ENCODE measurements at places on chromosomes 16 and 17.

DNA sequence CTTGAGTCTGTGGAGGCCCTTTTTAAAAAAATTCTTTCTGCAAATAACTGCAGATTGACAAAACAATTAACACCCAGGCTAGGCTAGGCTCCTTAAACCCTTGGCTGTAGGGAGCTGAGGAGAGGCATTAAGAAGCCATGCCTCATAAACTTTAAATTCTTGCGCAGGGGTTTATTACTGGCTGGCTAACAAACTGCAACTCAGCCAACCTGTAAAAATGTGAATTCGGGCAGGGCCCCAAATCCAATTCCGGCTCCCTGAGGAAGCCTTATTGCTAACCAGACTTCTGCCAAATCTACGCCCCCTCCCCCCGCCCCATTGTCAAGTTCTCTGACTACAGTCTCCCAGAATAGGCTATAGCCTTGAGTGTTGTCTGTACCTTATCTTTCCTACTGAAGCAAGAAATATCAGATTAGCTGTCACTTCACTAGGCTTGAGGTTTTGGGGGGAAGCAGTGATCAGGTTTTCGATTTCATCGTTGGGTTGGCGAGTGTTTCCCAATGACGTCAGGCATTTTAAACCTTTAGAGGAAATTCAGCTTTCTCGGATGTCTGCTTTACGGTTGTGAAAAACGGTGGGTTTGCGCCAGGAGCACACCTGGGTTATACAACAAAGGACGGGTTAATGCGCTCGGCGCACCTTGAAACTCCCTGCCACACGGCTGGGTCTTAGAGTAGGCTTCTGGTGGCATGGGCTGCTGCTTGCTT lies 2.0 kb downstream of the CDH3 start:
- no peak for DNase-seq

GRCh38 chr16:69340095-69340644 lies 598 bp downstream of the NIP7 start:
- no peak for DNase-seq

GRCh38 chr17:28849281-28849680 lies 5.5 kb upstream of the ERAL1 start:
- no peak for DNase-seq

DNA sequence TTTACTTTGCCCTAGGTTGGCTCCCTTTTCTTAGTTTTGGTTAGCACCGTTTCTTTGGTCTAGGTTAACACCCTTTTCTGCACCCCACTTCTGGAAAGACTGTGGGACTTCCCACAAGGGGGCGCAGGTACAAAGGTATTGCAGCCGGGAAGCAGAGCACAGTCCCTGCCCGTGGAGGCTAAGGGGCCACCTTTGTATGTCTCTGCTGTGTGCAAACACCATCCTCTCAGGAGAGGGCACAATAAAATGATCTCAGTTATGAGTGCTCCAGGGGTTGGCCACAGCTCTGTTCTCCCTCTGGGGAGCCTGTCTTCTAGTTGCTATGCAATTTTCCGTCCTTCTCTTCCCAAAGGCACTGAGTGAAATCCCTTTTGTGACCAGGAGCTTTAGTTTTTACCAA lies 28.4 kb upstream of the TMC5 start:
- no peak for DNase-seq

- no peak for DNase-seq
These were observed 428.7 kb downstream of the CNTNAP4 start for GRCh38 chr16:76705892-76706291.

DNA sequence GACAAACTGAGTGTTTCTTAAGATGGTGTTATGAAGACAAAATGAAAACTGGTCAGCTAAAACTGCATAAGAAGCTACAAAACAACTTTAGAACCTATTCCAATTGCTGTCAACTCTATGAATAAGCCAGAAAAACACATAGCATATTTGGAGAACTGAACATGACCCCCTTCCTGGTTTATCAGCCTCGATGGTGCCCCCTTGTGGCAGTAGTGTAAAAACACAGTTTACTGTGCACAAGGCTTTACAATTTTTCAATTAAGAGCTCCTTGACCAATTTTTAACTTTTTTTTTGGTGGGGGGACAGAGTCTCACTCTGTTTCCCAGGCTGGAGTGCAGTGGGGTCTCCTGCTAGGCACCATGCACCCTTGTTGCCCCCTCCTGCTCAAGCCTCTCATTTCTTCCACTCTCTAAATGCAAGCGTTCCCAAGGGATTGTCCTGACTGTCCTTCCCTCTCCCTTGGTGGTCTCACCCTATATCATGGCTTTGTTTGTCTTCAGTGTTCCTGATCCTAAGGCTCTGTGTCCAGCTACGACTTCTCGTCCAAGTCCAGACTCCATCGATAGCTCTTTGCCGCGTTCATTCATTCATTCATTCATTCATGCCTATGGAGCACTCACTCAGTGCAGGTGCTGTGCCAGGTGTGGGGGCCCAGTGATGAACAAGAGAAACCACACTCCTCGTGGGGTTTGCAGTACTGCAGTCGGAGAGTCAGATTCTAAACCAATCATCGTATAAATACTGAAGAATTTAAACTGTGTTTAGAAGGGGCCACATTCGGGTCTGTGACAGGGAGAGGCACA lies 7.5 kb downstream of the EIF1 start:
- DNase-seq, result no peak

DNA sequence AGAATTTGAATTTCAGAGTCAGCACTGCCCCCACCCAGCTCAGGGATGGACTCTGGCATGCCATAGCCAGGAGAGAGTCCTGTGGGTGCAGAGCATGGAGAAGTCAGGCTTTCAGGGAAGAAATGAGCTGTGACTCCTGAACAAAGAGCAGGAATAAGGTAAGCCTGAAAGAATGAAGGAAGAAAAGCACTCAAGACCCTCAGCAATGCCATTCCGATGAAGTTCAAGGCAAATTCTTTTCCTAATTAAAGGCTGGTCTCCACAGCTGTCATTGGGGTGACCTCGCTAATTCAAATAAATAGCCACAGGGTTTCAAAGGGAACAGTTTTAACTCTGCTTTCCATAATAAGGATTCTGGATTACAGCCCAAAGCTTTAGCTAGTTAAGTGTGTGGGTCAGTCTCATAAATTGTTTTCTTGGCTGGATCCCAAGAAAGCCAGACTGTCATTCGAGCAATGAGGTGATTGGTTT lies 31.7 kb downstream of the TOM1L2 start:
- DNase-seq, result no peak

GRCh38 chr16:20844588-20844987 lies 38.3 kb downstream of the REXO5 start:
- no peak for DNase-seq

DNA sequence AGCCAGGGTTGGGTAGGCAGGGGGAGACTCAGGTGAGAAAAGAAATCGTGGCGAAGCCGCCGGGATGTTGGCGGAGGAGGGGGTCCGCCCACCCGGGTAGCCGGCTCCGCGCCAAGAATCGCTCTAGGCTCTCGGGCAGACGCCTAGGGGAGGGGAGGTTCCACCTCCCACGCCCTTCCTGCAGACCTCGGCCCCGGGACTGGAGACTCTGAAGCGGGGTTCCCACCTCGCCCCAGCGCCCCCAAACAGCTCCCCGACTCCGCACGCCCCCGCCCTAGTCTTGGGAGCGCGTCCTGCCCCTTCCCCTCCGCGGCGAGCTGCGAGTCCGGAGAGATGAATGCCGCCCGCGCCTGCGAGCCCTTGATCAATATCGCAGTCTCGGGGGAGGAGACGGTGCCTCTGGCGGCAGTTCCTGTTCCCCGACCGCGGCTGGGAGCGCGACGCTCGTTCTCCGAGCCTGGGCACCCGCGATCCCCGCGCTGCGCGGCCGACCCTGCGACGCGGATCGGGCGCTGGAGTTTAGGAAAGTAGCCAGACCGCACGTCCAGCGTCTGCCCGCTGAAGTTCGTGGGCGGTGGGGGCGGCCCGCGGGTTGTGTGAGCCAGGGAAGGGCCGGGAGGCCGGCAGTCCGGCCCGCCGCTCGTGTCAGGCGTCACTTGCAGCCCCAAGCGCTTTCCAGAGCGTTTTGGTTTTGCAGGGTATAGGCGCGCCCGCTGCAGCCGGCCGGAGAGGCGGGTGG lies 790 bp downstream of the CRHR1 start:
- DNase-seq, result no peak

GRCh38 chr17:32111141-32111771 lies 31.0 kb upstream of the RHOT1 start:
- no peak for DNase-seq

DNA sequence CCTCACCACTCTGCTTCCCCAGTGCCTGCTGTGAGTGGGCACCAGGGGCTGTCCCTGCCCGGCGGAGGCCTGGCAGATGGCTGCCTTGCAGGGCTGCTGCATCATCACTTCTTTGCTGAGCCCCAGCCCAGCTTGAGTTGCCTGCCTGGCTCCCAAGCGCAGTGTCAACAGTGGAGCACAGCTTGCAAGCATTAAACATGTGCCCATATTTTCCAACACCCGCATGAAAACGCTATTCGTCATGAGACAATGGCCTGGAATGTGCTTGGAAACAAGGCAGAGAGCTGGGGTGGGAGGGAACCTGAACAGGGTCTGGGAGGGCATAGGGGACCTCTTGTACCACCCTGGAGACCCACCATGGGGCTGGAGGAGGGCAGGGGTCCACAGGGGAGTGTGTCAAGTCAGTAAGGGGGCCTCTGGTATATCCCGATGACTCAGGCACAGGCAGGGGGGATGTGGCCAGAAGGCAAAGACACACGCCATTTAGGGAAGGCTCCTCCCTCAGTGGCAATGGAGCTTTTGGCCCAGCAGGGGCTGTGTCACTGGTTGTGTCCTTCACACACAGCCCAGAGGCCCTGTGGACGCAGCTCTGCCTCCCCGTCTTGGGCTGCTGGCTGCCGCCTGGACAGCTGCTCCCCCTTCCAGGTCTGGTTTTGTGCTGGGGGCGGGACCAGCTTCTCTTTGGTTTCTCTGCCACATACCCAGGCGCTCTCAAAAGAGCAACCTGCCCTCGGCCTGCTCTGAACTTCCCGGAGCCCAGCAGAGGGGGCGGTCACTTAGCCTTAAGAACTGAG lies 17.4 kb upstream of the MTSS2 start:
- DNase-seq, result no peak

DNA sequence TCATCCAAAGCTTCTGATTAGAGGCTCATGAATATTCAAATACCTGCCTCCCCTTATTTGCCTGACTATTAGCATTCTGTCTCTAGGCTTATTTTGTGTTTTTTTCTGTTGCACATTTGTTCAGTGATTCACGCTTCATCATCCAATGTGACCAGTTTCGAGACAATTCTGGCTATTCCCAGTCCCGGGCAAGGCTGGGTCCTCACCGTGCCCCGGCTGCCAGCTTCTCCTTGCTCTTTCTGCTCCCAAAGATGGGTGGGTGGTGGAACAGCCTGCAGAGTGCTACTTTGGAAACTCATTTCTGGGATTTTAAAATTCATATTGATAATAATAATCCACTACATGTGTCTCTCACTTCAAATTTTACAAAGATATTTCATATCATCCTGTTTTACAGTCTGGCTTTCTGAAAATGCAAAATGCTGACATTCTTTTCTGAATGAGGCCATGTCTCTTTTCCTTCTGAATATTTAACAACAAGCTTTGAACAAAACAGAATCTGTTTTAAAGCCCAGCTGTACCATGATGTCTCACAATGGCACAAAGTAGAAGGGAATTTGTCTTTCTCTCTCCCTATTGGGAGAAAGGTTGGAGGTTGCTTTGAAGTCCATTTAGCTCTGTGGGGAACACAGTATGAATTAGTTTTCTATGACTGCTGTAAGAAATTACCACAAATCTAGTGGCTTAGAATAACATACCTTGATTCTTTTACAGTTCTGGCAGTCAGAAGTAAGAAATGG lies 116.9 kb upstream of the CDH13 start:
- no peak for DNase-seq

DNA sequence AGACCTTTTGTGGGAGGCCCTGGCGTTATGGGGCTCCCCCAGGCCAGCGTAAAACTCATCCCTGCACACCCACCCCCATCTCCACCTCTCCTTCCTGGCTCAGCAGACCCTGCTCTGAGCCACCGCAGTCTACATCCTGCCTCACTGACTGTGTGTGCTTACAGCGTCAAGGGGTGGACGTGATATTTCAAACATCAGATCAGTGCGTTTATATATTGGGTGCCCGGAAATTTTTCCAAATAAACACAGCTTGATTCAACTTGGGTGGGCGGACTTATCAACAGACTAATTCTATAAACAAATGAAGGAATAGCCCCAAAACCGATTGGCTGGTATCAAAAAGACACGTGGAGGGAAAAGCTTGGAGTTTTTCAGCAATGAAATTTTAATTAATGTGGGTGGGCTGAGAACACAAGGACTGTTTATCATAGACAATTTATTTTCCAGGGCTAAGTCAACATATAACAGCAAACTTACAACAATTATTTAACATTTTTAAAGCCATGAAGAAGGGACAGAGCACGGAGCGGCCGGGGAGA lies at the start of gene FOXL1:
Gene FOXL1 (plus strand): TSS at position 489 of the 539 bp plus-strand sequence. CDS start 175 bp downstream, outside the sequence.
- no peak for DNase-seq

DNA sequence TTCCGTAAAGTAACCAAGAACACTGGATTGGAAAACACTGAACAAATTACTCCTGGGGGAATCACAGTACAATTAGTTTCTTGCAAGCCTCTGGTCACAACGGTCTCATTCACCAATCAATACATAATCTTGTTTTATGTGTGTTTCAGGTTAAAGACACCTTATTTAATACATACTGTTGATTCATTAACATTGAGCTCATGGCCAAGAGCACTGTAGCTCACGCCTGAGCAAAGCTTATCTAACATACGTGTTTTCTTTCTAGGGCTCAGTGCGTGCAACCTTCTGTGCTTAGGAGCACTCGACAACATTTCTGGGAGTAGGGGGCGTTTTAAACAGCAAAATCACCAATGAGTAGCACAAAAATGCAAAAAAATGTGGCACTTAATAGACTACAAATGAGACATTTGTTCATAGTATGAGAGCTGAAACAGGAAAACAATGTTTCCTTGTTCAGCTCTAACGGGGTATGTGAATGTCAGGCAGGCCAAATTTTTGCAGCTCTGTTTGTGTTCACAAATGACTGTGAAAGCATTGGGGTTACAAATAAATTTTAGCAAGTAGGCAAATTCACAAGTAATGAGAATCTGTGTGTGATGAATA lies 206.2 kb downstream of the CNTNAP4 start:
- no peak for DNase-seq

- no peak for DNase-seq
These were observed 25.6 kb upstream of the CPPED1 start for GRCh38 chr16:12829096-12829888.

DNA sequence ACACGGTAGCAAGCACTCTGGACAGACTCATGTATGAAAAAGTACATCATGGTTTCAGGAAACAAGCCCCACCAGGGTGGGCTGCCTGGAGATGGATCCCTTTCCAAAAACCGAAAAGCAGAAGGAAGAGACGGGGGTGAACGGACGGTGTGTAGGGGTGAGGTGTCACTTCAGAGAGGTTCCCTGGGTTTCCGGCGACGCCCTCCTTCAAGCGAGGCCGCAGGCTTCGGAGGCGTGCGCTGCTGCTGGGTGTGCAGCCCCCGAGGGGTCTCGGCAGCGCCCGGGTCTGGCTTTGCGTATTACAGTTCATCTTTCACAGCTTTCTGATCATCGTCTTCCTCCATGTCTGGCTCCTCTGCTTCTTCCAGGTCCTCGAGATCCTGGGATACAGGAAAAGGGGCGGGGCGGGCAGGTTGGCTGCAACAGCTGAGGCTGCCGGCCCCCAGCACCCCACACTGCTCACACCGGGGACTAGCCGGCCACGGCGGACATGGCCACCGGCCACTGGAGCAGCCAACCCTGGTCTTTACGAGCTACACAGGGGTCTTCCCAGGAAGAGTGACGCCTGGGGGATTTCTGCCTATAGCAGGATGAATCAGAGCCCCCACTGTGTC lies 9.0 kb upstream of the PPP1R27 start:
- no peak for DNase-seq

Data from cortex of kidney (tissue), 1 donor.